Fibroblast of mammary gland (primary cell): ENCODE measurements at places on chromosomes 1 and 21.

- DNase-seq: no peak
Measured at GRCh38 chr1:216927633-216928032, 204.4 kb upstream of the ESRRG start.

DNA sequence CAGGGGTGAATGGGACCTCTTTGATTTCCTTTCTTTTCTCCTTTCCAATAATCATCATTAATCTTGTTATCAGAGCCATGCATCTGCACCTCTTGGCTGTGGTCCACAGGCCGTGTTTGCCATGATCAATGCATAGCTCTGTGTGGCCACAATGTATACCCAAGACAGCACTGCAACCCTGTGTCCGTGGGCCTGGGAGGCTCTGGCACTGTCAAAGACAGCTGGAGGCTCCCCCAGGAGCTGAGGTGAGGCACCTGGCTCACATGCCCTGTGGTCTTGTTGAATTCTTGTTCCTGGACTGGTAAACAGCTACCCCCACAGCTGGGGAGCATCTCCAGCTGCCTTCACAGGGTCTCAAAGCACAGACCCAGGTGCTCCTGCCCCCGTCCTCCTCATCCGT lies 67.2 kb upstream of the SELENON start:
- DNase-seq: no peak

DNA sequence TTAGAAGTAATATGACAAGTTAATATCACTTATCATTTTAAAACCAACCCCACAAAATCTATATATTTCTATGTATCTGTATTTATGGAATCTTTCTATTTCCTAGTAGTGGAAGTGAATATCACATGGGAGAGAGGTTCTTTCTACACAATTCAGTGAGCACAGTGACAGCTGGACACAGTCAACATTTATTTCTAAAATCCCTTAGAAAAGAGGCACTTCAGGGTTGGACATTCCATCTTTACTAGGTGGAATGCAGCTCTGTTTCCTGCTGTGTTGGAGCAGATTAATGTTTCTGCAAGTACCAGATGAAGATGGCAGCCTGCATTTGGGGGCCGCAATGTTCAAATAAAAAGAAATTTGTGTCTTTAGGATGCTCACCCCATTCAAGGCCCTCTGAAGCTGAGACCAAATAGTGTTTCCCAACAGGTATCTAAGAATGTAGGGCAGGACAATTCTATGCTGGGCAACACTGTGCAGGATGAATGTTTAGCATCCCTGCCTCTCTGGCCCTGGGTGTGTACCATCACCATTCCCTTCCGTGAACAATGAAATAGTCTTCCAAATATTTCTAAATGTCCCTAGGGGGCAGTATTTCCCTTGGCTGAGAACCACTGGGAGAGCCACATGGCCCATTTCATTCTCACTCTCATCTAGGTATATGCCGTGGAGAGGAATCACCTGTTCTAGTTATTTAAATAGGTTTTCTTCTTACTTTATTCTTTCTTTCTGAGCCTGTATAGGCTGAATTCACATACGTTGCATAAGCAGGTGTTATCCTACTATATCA lies 394.8 kb downstream of the PRDM2 start:
- peak; percentile 25 for DNase-seq

DNA sequence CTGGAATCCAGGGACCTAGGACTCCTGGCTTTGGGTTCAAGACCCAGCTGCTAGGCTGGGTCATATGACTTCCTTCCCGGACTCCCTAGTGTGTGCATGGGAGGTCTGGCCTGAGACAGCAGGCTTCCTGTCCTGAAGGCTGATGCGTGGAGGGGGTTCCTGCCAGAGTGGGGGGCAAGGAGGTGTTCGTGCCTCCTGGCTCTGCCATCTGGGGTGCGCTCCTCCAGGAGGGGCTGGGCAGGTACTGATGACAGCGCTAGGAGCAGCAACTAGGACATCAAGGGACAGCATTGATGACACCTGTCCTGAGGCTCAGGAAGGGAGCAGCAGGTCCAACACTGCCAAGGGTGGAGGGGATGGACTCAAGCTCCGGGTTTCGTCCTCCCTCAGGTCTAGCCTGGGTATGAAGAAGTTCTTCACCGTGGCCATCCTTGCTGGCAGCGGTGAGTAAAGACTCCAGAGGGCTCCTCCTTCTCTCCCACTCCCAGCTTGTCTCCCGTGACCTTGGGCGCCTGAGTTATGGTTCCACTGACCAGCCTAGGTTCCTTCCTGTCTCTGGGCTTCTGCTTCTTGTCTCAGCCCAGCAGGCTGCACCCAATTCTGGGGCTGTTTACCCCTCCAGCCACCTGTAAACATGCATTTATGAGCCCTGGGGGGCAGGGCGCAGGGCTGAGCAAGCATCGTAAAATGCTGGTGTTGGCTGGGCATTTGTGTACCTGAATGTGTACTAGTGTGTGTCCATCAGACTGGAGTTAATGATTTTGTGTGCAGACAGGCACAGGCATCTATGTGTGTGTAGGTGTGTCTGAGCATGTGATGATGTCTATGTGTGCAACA lies 871 bp downstream of the PLA2G2F start:
- DNase-seq: no peak

GRCh38 chr1:66350001-66350547 lies 183.9 kb upstream of the SGIP1 start:
- no peak for DNase-seq

DNA sequence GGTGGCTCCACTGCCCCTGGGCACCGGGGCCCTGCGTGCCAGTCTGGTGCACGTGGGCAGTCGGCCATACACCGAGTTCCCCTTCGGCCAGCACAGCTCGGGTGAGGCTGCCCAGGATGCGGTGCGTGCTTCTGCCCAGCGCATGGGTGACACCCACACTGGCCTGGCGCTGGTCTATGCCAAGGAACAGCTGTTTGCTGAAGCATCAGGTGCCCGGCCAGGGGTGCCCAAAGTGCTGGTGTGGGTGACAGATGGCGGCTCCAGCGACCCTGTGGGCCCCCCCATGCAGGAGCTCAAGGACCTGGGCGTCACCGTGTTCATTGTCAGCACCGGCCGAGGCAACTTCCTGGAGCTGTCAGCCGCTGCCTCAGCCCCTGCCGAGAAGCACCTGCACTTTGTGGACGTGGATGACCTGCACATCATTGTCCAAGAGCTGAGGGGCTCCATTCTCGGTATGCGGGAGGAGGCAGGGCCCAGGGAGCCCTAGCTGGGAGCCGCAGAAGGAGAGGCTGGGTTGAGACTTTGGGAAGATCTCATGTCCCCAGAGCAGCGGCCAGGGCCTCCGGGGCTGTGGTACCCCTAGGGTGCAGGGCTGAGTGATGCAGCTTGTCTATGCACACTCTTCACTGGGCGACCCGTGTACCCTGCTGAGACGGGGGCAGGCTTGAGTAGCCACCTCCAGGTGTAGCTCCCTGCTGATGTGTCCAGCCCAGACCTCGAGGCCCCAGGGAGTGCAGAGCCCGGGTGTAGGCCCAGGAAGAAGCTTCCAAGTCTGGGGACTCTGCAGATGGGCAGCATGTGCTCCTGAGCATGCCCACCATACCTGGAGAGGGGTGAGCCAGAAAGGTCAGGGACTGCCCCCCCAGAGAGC lies 1.8 kb downstream of the VWA1 start:
- no peak for DNase-seq

DNA sequence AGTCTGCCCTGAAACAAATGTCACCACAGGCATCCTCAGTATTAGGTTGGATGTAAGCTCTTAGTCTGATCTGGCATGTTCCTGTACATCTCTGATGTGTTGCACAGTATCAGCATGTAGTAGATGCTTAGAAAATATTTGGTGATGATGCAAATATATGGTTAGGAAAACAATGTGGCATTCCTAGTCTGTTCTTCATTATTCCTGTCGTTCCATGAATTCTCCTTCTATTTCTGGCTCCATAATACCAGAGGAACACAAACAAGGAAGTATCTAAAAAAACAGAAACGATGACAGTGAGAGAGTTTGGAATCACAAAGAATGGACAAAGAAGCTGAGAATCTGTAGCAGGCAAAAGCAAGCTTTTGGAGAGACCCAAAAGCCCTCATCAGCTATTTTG lies 236.6 kb downstream of the HHAT start:
- no peak for DNase-seq

DNA sequence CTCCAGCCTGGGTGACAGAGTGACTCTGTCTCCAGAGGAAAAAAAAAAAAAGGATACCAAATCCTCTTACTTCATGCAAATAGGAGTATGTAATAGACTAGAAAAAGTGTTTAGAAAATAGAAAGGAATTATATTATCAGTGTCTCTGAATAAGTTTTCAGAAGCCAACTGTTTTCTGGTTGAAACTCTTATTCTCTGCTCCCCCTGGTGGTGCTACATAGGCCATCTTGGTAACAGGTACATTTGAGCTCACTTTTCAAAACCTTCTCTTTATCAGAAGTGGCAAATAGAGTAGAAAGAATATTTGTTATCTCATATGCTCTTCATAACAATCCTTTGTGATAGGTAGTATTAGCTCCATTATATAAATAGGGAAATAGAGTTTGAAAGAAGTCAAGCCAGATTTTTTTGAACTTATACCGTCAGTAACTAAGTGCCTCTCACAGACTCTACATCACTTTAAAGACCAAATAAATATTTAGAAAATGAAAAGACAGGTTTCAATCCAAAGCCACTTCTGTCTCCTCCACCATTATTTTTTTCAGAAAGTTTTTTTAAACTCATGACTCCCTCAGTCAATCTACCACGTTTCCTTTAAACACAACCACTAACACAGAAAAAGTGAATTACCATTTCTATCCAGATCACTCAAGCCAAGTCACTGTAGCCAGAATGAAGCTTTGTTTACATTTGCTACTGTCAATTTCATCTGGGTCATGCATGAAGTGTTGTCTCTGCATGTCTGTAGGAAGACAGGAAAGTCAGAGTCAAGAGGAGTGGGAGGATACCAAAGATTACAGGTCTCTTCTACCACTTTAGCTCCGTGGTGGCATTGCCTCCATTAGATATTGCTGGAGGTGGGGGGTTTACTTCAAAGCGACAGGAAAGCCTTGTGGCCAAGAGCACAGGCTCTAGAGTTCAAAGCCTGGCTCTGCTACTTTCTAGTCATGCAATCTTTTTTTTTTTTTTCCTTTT lies 45.6 kb downstream of the IL23R start:
- DNase-seq: peak; percentile 36

GRCh38 chr1:109040989-109041620 lies 797 bp downstream of the WDR47 start:
- peak; percentile 13 for DNase-seq

DNA sequence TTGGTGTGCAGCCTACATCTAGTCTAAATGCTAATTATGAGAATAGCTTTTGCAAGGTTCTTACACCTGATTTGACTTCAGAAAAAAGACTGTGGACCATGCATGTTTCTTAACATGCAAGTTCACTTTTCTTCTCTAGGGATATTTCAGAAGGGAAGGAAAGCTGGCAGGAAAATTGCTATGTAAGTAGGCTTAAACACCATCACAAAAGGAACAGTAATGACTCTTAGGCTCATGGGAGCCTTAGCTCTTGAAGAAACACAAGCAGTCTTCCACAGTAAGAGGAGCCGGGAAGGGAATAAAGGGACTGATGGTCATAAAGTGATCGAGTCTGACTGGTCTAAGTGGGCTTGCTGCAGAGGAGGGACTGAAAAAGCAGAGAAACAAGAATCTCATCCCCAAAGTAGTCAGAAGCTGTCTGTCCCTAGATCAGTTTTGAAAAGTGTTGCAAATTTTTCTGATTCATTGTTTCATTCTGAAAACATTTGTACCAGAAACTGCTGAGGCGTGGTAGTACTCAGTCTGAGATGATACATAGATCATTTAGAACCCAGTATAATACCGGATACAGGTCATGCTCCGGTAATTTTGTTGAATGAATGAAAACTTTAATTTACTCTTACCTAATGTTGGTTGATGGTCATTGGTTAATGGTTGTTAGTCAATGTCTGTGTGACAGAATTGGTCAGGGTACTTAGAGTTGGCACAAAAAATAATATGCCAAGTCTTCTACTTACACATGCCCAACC lies 40.9 kb downstream of the SMYD2 start:
- no peak for DNase-seq

DNA sequence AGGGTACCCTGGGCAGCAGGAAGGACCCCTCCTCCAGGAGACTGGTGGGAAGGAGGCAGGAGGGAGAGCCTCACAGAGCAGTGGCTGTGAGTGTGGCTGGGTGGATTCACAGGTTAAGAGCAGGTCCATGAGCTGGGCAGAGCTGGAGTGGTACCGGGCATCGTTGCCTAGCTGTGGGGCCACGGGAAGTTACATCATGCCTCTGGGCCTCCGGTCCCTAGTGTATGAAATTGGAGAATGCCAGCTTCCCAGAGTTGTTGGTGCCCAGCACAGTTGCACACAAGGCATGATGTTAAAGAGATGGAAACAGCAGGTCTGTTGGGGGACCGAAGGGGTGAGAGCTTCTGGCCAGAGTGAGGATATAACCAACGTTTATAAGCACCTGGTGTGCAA lies 18.5 kb downstream of the FOXO6 start:
- DNase-seq: no peak

DNA sequence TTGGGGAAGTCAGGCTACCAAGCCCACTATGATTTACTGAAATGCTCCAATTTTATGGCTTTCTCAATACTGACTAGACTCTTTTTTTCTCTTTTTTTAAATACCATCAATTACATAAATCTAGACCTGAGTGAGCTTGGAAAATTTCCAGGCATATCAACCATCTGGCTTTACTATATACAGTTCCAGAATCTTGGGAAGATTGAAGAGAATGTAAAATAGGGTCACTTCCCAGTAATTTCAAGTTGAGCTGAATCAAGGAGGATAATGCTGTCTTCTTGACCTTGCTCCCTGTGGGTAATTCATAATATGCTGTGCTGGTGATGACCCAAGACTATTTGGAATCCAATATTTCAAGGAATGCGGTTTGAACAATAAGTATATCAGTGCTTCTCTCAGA lies 108.1 kb downstream of the MAP3K21 start:
- DNase-seq: no peak

DNA sequence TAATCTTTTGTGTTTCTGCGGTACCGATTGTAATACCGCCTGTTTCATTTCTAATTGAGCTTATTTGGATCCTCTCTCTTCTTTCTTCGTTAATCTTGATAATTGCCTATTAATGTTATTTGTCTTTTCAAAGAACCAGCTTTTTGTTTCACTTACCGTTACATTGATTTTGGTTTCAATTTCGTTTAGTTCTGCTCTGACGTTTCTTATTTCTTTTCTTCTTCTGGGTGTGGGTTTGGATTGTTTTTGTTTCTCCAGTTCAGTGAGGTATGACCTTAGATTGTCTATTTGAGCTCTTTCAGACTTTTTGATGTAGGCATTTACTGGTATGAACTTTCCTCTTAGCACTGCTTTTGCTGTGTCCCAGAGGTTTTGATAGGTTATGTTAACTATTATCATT lies 9.4 kb downstream of the OR2M2 start:
- DNase-seq: no peak

GRCh38 chr1:22536506-22536905 lies 26.8 kb upstream of the EPHA8 start:
- DNase-seq: peak; percentile 70
